Iris pigment epithelial cell (primary cell): ENCODE measurements at places on chromosomes 16 and 17.

- no peak for DNase-seq
Observed at GRCh38 chr16:22333457-22333994, 36.3 kb downstream of the POLR3E start.

DNA sequence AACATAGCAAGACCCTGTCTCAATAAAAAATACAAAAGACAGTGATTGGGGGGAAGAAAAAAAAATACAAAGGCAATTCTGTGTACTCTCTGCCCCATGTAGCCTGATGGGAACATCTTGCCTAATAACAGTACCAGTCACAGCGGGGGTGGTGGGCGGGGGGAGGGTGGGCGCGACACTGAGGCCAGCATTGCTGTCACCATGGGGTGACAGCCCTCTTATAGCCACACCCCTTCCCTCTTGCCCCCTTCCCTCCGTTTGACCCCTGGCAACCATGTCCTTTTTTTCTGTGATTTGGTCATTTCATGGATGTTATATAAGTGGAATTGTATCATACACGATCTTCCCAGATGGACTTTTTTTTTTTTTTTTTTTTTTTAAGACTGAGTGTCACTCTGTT is 80.9 kb downstream of the DNAH17 start:
- DNase-seq: no peak

GRCh38 chr17:74457146-74457819 is 9.2 kb upstream of the CD300A start:
- peak; percentile 24 for DNase-seq

DNA sequence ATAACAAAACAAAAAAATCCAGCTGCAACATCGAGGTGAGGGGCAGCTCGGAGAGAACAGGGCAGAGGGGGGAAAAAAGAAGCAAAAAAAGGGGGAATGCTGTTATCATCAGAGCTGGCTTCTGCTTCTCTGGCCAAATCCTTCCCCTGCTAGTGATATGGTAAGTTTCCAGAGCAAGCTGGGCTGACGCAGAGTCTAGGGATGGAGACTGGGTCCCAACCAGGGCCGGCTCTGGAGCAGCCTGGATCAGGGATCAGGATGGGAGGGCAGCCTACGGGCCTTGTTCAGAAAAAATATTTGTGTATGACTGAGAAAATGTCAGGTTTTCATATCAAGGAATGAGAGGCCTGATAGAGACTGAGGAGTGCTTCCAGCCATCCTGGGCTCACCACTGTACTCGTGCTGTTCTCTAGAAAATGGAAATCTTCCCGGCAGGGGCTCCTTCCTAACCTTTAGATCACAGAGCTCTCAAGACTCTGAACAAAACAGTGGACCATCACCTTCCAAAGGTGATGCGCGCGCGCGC is 726 bp upstream of the C1QTNF1 start:
- DNase-seq: no peak

- DNase-seq: no peak
Observed at GRCh38 chr17:37742116-37742761, 2.6 kb downstream of the HNF1B start.

DNA sequence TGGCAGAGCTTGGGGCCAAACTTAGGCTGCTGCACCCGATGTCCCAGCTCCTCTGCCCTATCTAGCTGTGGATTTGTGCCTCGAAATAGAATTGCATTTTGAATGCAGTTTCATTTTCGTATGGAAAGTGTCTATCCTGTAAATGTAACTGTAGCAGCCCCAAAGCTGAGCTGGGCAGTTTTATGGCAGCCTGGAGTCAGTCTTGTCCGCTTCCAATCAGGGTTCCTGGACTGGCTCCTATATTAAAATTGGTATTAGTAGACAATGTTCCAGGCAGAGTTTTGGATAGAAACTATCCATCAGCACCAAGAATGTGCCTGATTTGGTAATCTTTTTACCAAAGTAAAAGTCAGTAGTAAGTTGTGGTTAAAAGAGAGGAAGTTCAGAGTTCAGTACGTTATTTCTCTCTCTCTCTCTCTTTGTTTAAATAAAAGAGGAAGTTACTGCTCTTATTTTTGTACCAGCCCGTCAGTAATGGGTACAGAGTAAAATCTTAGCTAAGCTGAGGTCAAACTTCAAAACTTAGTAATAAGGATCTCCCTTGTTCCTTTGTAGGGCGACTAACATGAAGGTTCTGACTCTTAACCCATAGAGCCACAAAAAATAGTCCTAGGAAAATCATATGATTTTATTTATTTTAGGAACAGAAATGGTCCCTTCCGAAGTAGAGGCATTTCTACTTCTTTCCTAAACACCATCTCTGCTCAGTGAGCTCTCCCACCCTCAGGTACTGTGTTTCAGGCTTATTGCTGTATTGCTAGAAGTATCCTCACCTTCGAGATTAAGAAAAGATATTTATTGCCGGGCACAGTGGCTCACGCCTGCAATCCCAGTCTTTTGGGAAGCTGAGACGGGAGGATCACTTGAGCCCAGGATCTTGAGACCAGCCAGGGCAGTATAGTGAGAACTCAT is 28.0 kb downstream of the PRKCB start:
- no peak for DNase-seq

- peak; percentile 92 for DNase-seq
Observed at GRCh38 chr17:55285340-55286301, 20.9 kb downstream of the HLF start.

DNA sequence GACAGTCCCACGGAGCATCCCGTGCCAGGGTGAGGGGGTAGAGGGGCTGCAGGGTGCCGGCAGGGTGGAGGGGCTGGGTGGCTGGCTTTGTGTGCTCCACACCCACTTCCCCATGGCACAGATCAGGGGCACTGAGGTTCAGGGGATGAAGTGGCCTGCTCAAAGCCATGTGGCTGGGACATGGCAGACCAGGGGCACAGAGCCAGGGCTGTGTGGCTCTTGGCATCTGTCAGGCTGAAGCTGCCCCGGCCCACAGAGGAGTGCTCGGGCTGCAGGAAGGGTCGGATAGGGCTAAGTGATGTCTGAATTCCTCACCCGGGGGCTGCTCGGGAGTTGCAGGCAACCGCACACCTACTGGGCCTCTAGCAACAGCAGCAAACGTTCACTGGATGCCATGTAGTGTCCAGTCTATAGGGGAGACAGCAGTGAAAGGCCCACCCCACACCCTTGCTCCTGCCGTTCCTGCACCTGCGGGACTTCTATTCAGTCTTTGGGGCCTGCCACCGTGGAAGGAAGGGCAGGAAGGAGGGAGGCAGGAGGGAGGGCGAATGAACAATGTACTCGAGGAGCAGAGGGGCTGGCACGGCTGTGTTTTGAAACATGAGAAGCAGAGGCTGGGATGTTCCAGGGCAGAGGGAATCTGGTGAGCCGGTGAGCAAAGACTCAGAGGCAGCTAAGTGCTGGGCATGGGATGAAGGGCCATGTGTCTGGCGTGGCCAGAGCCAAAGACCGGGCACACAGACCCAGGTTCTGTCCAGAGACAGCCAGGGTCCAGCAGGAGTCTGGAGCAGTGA is 15.1 kb downstream of the SLC5A10 start:
- DNase-seq: peak; percentile 50

DNA sequence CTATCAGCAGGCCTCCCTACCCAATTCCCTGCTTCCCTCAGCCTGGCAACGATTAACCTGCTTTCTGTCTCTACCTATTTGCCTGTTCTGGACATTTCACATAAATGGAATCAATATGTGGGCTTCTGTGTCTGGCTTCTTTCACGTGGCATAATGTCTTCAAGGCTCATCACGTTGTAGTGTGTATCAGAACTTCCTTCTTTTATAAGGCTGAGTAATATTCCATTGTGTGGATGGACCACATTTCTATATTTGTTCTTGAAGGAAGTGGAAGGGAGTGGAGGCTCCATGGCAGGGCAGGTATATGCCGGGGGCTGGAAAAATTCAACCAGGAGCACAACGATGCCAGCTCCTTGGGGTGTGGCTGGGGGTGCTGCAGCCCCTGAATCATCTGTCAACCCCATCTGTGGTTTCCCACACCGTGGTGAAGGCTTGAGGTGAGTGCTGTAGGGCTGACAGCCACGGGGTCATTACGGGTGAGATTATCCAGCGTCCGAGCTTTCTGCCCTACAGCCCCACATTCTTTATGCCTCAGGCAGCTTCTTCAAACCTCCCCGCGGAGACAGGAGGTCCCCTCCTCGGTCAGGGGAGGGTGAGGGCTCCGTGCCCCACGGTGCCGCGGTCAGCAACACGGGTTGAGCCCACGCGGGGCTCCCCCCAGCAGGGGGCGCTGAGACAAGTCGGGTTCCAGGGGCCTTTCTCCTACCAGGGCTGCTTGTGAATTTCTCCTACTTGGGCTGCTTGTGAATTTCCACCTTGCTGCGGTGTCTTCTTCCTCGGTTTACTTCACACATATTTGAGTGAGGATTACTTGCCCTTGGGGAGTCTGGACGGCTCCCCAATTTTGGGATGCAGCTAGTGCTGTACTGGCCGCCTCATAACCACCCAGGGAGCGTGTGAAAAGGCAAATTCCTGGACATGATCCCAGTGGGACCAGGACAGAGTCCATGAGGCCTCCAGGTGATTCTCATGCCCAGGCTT is 18.3 kb upstream of the WFIKKN2 start:
- no peak for DNase-seq

DNA sequence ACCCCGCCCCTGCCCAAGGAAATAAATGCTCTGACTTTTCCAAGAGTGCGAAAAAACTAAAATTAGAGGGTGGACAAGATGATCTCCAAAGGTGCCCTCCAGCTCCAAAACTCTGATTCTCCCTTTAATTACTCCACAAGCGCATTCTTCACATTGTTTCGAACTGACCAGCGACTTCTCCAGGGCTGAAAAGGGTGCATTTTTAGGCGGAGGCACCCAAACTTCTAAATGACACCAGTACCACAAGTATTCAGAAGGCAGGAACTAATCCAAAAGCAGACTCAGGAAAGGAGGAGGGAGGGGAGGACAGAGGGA is 750 bp downstream of the ZFHX3 start:
- no peak for DNase-seq

DNA sequence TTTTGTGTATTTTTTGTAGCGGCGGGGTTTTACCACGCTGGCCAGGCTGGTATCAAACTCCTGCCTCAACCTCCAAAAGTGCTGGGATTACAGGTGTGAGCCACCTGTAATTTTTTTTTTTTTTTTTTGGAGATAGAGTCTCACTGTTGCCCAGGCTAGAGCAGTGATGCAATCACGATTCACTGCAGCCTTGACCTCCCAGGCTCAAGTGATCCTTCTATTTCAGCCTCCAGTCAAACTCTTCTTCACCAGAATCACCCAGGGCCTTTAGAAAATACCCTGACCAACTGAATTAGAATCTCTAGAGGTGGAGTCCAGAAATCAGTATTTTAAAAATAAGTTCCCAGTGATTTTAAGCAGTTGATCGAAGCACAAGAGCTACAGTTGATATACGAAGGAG is 12.5 kb downstream of the HSPB9 start:
- no peak for DNase-seq

DNA sequence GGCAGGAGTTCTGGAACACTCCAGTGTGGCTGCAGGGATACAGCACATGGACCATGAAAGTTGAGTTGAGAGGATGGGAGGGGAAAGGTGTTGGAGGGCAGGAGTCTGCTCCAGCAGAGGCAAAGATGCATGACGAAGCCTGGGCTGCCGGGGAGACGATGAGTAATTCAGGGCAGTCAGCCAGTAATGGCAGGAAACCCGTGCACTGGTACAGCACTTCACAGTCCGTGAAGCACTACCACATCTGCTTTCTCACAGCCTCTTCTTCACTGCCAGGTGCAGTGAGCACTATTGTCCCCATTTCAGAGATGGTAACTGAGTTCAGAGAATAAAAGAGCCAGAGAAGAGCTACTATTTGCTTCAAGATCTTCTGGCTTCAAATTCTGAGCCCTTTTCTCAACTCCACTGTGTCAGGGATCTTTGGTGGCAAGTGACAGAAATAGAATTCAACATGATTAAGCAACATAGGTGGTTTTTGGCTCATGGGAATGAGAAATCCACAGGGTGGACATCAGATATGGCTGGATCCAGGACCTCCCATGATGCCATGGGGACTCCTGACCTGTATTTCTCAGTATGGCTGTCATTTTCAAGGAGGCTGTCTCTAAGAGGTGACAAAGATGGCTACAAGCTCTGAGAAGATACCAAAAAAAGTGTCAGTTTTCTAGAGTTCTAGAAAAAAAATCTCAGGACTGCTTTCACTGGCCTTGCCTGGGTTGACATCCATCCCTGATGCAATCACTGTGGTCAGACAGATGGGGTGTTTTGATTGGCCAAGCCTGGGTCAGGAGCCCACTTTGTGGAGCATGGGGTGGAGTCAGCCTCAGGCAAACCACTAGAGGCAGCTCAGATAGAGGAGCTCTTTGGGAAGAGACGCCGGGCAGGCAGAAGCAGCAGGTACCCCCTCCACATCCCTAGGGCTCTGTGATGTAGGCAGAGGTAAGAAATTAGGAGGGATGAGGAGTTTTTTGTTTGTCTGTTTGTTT is 24.7 kb downstream of the IL21R start:
- DNase-seq: peak; percentile 96

GRCh38 chr16:75485230-75486013 is 9.8 kb downstream of the CHST6 start:
- no peak for DNase-seq

DNA sequence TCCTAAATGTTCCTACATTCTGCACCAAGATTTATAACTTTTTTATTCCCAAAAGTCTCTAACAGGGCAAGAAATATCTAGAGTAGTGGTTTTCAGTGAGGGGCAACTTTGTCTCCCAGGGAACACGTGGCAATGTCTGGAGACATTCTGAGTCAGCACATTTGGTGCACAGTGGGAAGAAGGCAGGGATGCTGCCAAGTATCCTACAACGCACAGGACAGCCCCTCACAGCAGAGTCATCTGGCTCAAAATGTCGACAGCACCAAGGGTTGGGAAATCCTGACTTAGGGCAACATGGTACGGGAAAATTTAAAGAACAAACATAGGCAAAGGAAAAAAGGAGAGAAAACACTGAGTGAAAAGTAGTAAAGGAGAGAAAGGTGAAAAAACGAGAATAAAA is 61.8 kb downstream of the SMG6 start:
- DNase-seq: peak; percentile 85

DNA sequence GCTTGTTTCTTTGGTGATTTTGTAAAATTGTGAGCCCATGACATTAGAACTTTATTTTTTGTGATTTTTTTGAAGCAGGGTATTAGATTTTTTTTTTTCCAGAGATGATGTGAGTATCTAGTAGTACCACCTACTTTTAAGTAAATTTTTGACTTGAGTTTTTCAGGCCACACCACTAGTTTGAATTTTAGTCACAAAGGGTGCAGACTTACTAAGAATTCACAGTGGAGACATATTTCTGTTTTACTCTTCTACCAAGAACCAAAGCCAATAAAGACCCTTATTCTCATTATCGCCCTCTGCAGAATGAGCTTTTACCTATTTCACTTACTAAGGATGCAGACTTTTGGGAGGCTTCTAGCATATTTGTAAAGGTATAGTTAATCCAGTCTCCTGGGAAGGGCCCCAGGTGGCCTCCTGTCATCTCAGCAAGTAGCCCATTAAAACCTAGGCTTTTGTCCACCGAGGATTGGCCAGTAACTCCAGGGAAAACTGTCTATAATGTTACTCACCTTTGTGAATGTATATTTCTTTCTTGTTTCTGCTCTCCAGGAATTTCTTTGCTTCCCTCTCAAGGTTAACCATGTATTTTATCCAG is 30.6 kb downstream of the NLK start:
- DNase-seq: no peak
